ENCODE measurements at places on chromosomes 12 and 14. TPM values are rescaled to one million over a fixed set of nuclear protein-coding genes. Genes with fewer than 3 reads are reported as not detected.

SMIM41 gene
- polyA plus RNA-seq: not detected

ANO2 gene
- not detected for polyA plus RNA-seq

TPH2 gene
- not detected for polyA plus RNA-seq

FAM90A1 gene
- polyA plus RNA-seq: not detected

IL23A gene
- 15.6 TPM for polyA plus RNA-seq

TESPA1 gene
- 18.0 TPM for polyA plus RNA-seq

DNA sequence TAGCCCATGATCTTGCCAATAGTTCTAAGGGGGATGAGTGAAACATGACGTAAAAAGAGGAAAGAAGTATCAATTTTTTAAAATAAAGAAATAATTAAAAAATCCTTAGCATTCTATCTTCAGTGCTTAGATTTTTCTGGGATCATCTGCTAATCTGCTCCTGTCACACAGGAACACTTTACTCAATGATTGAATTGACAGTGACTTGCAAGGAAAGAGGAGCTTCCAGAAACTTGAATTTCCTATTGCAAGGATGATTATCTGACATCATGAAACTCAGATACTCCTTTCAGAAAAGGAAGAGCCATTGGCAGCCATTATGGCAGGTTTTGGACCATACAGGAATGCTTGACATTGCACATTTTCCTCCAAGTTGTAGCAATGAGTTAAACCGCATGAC, 41.4 kb upstream of the PTPRO start:
- H3K27me3 ChIP-seq: peaks cover 33% of the 10 kb centered on the region
- no peaks in the 10 kb centered on the region for H3K36me3 ChIP-seq
- no peak for DNase-seq
- no peak overlapping the region for H3K27ac ChIP-seq
- H3K4me1 ChIP-seq: peaks cover 9% of the 10 kb centered on the region

GRCh38 chr12:127629066-127629820, 637.7 kb upstream of the TMEM132C start:
- H3K36me3 ChIP-seq: no peaks in the 10 kb centered on the region
- no peak for DNase-seq
- no peaks in the 10 kb centered on the region for H3K4me1 ChIP-seq
- H3K4me3 ChIP-seq: no peak overlapping the region

GRCh38 chr12:65537978-65538377, 259.5 kb downstream of the MSRB3 start:
- no peaks in the 10 kb centered on the region for H3K27me3 ChIP-seq
- H3K4me3 ChIP-seq: no peak overlapping the region
- no peak for DNase-seq
- H3K4me1 ChIP-seq: no peaks in the 10 kb centered on the region
- H3K27ac ChIP-seq: no peak overlapping the region

GRCh38 chr12:40632933-40633332, 59.3 kb upstream of the CNTN1 start:
- no peaks in the 10 kb centered on the region for H3K4me1 ChIP-seq
- H3K27ac ChIP-seq: no peak overlapping the region
- no peaks in the 10 kb centered on the region for H3K27me3 ChIP-seq

- H3K4me3 ChIP-seq: no peak overlapping the region
- H3K27me3 ChIP-seq: peaks cover 56% of the 10 kb centered on the region
- no peak overlapping the region for H3K27ac ChIP-seq
- H3K36me3 ChIP-seq: peaks cover 8% of the 10 kb centered on the region
- H3K4me1 ChIP-seq: peaks cover 3% of the 10 kb centered on the region
Measured at GRCh38 chr12:122199484-122200355, 3.8 kb upstream of the B3GNT4 start.

GRCh38 chr14:23627961-23628360, 8.2 kb upstream of the DHRS2 start:
- H3K36me3 ChIP-seq: no peaks in the 10 kb centered on the region
- no peak overlapping the region for H3K27ac ChIP-seq
- peaks cover 4% of the 10 kb centered on the region for H3K4me1 ChIP-seq
- no peak overlapping the region for H3K4me3 ChIP-seq
- peaks cover 34% of the 10 kb centered on the region for H3K27me3 ChIP-seq

DNA sequence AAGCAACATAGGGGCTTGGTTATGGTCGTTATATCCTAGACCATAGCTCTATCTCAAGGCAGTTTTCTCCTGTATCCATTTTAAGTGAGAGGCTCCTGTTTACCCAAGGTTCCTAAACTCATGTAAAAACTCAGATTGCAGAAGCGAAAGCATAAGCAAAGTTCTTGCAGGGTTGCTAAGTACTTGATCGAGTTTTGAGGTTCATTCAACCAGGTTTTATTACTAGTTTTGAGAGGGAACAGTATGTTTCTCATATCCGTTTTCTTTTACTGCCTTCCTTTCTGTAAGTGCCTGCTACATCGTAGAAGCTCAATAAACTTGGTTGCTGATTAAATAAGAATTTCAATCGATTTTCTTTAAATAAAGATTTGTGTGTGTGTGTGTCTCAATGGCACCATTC, 5.1 kb downstream of the AKAP3 start:
- H3K36me3 ChIP-seq: no peaks in the 10 kb centered on the region
- H3K4me3 ChIP-seq: no peak overlapping the region
- no peak overlapping the region for H3K27ac ChIP-seq

GRCh38 chr14:24850072-24850471, 199.9 kb downstream of the STXBP6 start:
- no peak overlapping the region for H3K4me3 ChIP-seq
- no peaks in the 10 kb centered on the region for H3K36me3 ChIP-seq
- no peak overlapping the region for H3K27ac ChIP-seq
- no peaks in the 10 kb centered on the region for H3K4me1 ChIP-seq

GRCh38 chr12:72291175-72291574, 19.0 kb downstream of the TRHDE start:
- H3K27me3 ChIP-seq: no peaks in the 10 kb centered on the region
- H3K36me3 ChIP-seq: no peaks in the 10 kb centered on the region
- no peak overlapping the region for H3K27ac ChIP-seq
- H3K4me1 ChIP-seq: no peaks in the 10 kb centered on the region

GRCh38 chr14:60644666-60645065, 4.6 kb downstream of the SIX1 start:
- peaks cover 14% of the 10 kb centered on the region for H3K36me3 ChIP-seq
- no peak for DNase-seq
- peaks cover 15% of the 10 kb centered on the region for H3K4me1 ChIP-seq

DNA sequence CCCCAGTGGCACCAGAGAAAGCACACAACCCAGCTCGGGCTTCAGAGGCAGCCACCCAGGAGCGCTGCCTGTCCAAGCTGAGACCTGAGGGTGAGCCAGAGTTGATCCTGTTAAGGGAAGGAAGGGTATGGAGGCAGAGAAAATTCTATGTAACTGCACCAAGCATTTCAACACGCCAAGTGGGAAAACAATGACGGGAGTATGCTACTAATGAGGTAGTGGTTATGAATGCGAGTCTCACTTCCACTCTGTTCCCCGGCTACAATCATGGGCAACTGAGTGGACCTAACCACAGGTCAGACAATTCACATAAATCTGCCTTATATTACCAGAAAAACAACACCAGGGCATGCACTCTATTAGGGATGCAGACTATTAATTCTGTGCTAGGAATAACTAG, 9.9 kb downstream of the ATG14 start:
- peaks cover 4% of the 10 kb centered on the region for H3K36me3 ChIP-seq
- H3K27me3 ChIP-seq: no peaks in the 10 kb centered on the region
- H3K4me3 ChIP-seq: no peak overlapping the region
- no peak for DNase-seq

- H3K27ac ChIP-seq: no peak overlapping the region
- no peak overlapping the region for H3K4me3 ChIP-seq
- H3K36me3 ChIP-seq: peaks cover 10% of the 10 kb centered on the region
- no peaks in the 10 kb centered on the region for H3K27me3 ChIP-seq
Measured at GRCh38 chr14:50013198-50013918, 103.0 kb downstream of the VCPKMT start.

DNA sequence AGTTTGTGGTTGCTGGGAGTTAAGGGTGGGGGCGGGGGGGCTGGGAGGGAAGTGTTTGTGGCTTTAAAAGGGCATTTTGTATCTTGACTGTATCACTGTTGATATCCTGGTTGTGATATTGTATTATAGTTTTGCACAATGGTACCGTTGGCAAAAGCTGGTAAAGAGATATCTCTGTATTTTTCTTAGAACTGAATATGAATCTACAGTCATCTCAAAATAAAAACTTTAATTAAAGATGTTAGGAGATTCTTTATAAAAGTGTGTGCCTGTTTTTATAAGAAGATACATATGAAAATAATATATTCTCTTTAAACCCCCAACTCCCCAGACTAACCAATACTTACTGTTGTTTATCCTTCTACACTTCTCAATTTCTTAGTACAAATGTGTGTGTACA, 43.2 kb downstream of the TTC6 start:
- DNase-seq: no peak
- no peaks in the 10 kb centered on the region for H3K27me3 ChIP-seq
- H3K27ac ChIP-seq: no peak overlapping the region
- no peak overlapping the region for H3K4me3 ChIP-seq
- H3K4me1 ChIP-seq: no peaks in the 10 kb centered on the region

DNA sequence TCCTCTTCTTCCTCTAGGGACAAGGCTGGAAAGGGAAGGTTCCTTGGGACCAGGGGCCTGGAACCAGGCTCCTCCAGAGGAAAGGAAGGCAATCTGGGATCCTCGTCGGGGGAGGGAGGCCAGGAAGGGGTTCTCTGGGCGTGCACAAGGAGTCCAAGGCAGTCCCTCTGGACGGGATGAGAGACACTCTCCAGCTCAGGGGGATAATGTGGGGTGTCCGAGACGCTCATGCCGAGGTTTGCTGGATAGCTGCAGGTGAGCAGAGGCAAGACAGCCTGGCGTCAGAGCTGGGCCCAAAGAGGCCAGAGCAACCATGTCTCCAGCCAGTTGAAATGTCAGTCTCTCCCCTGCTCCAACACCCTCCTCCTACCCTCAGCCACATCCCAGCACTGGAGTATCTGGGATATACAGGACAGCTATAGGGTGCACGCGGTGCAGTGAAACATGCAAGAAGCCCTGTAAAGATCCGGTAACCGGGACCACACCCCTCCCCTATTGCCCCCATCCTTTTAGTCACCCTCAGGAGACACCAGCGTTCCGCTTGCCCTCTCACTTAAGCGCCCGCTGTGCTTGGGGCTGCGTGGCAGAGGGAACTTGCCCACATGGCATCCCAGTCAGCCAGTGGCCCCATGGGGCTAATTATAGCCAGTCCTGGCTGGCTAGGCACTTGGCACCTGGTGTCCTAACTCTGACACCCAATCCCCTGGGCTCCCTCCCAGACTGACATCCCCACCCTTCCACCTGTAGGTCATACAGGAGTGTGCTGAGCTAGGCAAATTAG, at the start of gene KLHL33:
Gene KLHL33, minus strand, starts transcription at position 585 of the 781 bp plus-strand sequence. Its CDS starts 355 bp downstream, at position 230.
- H3K27ac ChIP-seq: no peak within 1 kb of the TSS
- H3K4me1 ChIP-seq: peaks cover 65% of the 10 kb centered on the region
- H3K36me3 ChIP-seq: peaks cover 5% of the 10 kb centered on the region
- DNase-seq: no peak

GRCh38 chr12:45909041-45909713, 81.2 kb downstream of the SCAF11 start:
- no peaks in the 10 kb centered on the region for H3K27me3 ChIP-seq
- H3K36me3 ChIP-seq: no peaks in the 10 kb centered on the region
- H3K27ac ChIP-seq: no peak overlapping the region
- DNase-seq: no peak
- peaks cover 8% of the 10 kb centered on the region for H3K4me1 ChIP-seq
- H3K4me3 ChIP-seq: no peak overlapping the region

- DNase-seq: no peak
- no peaks in the 10 kb centered on the region for H3K36me3 ChIP-seq
- H3K27me3 ChIP-seq: no peaks in the 10 kb centered on the region
- H3K27ac ChIP-seq: no peak overlapping the region
Measured at GRCh38 chr14:90781344-90781761, 34.9 kb downstream of the TTC7B start.

DNA sequence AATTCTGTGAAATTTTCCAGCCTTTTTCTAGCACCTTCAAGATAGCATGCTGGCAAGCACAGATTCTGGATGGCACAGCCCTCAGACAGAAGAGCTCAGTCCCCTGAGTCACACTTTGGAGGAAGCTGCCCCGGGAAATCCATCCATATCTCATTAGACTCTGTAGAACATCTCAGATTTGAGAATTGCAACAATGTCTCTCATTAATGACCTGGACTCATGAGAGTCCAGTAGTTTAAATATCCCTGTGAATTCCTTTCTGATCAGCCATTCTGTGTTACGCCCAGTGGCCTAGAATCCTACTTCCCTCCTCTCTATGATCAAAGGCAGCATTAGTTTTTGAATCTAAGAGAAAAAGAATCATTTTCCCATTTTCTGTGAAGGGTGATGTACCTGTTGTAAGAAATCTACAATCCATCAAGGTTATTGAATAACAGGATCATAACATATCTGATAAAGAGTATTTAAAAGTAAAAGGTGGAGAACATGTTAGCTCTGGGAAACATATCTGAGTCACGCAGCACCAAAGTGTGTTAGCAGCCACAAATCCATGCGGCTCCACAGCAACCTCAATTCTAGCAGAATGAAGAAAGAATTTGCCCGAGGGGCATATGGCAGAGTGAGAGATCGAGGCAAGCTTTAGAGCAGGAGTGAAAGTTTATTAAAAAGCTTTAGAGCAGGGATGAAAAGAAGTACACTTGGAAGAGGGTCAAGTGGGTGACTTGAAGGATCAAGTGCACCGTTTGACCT, 855.6 kb upstream of the TMEM132C start:
- H3K4me1 ChIP-seq: no peaks in the 10 kb centered on the region
- H3K27ac ChIP-seq: no peak overlapping the region
- no peaks in the 10 kb centered on the region for H3K27me3 ChIP-seq

DNA sequence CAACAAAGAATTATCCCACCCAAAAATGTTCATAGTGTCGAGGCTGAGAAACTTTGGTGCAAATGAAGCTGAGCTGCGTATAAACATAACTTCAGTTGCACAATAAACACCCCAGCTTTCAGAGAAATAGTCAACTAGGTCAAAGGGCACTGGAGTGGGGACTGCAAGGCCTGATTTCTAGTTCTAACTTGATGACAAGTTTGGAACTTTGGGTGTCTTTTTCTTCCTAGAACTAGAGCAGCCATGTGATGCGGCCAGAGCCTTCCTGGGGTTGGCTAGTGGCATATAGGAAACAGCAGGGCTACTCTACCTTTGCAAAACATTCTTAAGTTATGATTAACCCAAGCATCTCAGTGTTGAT, 298.4 kb upstream of the AMIGO2 start:
- no peaks in the 10 kb centered on the region for H3K36me3 ChIP-seq
- peaks cover 41% of the 10 kb centered on the region for H3K4me1 ChIP-seq
- no peak overlapping the region for H3K27ac ChIP-seq
- no peaks in the 10 kb centered on the region for H3K27me3 ChIP-seq
- H3K4me3 ChIP-seq: no peak overlapping the region
